ENCODE measurements at places on chromosomes 6 and 20. TPM values are rescaled to one million over a fixed set of nuclear protein-coding genes. Genes with fewer than 3 reads are reported as not detected.

DNA sequence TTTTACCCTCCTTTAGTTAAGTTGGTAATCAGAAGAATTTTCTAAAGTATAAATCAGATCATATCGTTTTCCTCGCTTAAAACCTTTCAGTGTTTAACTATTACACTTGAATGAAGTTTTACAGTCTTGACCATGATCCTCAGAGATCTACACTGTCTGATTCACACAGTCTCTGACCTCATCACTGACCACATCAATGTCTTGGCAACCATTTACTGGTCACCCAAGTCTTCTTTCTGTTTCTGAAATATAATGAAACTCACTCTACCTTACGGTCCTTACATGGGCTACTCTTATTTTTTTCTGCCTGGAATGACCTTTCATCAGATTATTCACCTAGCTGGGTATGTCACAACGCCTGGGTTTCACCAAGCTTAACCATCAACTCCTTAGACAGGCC, 71.4 kb downstream of the ADGB start:
- no peaks in the 10 kb centered on the region for H3K4me1 ChIP-seq
- no peak overlapping the region for H3K27ac ChIP-seq
- no peak for DNase-seq
- H3K4me3 ChIP-seq = no peak overlapping the region

DNA sequence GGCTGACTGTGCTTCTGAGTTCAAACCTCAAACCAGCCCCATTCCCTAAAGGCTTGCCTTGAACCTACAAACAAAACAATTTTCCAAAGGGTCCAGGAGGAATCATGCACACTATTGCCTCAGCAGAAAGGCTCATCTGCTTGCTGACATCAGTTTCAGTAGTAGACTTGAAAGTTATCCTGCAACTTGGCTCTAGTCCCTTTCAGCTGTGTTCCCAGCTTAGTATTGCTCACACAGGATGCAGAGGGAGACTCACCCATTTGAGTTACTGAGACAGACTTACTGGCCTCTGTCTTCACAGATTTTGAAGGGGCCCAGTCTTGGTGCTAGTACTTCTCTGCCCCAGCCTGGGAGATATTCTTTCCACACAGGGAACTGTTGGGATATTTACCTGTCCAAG, 38.5 kb upstream of the TFB1M start:
- no peaks in the 10 kb centered on the region for H3K4me1 ChIP-seq
- H3K27me3 ChIP-seq = no peaks in the 10 kb centered on the region
- no peak for DNase-seq

DNA sequence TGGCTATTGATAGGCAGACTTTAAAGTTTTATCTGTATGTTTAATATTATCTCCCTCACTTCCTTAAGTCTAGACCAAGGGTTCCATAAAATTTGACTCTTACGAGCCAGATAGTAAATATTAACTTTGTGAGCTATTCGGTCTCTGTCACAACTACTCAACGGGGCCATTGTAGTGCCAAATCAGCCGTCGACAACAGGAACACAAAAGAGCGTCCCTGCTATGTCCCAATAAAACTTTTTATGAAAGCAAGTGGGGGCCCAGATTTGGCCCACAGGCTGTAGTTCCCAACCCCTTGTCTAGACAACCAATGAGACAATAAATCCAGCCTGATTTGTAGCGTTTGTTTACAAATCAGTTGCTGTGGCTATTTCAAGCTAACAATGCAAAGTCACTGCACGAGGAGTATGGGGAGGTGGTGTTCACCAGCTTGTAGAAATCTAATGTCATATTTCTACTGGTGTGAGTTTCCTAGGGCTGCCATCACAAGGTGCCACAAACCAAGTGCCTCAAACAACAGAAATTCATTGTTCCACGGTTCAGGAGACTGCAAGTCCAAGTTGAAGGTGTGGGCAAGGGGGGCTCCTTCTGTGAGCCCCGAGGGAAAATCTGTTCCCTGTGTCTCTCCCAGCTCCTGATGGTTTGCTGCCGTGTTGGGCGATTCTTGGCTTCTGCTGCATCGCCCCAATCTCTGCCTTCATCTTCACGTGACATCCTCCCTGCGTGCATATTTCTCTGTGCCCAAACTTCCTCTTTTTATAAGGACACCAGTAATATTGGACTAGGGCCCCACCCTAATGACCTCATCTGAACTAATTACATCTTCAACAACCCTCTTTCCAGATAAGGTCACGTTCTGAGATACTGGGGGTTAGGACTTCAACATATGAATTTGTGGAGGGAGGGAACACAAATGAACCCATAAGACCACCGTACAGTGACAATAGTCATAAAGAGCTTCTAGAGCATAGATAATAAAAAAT, 356.0 kb upstream of the JARID2 start:
- DNase-seq = no peak
- no peaks in the 10 kb centered on the region for H3K27me3 ChIP-seq
- no peak overlapping the region for H3K4me3 ChIP-seq
- H3K27ac ChIP-seq = no peak overlapping the region
- no peaks in the 10 kb centered on the region for H3K36me3 ChIP-seq

- no peaks in the 10 kb centered on the region for H3K27me3 ChIP-seq
- peak; percentile 53 for DNase-seq
- no peak overlapping the region for H3K27ac ChIP-seq
- no peak overlapping the region for H3K4me3 ChIP-seq
Measured at GRCh38 chr6:167968091-167968490, 29.4 kb upstream of the KIF25 start.

DNA sequence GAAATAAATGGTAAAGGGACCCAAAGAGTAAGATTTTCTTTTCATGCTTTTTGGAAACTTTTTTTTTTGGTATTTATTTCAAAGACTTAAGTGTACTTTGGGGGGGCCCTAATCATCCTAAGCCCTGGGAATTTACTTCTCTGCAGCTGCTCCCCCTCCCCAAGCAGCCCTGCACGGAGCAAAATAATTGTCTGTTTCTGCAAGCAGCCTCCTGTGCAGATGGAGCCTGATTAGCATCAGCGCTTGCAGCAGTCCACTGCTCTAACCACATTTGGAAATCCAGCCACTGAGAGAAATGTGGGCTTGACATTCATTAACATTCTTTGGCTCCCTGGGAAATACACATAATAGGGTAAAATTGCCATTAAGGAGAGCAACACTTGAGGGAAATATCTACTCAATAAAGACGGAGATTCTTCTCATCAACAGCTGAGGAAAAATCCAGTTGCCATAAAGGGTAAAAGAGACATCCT, 309.2 kb upstream of the MAP3K7 start:
- DNase-seq = peak; percentile 14
- H3K27ac ChIP-seq = no peak overlapping the region
- H3K4me1 ChIP-seq = peaks cover 13% of the 10 kb centered on the region
- no peaks in the 10 kb centered on the region for H3K36me3 ChIP-seq

DNA sequence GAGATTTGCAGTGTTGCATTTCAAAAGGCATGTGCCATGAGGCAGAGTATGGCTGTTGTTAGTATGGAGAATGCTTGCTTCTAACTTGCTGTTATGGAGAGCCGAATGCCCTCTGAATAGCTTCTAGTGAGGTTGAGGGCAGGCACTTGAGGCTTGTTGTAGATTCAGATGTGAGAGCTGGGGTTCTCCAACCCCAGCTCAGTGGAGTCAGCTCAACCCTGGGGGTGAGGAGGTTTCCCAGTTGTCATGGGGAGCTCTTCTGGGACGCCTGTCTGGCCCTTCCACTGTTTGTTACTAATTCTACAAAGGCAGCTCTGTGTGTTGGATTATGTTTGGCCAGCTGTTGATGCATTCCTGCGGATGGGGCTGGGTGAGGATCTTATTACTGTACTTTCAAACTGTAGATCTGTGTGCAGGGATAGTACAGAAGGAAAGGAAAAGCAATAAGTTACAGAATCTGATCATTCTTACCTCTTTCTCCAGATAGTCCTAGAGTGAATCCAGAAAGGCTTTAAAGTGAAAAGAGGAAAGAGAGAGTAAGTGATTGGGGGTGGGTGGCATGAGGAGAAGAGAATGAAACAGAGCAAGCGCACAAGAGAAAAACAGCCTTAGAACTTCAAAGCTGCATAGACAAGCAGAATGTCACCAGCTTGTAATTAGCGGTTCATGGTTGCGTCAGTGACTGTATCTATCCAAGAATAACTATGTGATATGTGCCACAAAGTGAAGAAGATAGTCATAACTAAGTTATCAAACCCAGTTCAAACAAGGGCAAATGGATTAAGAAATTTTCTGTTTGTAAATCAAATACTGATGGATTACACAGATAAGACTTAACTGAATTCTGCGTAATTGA, 148.7 kb downstream of the PRL start:
- no peaks in the 10 kb centered on the region for H3K36me3 ChIP-seq
- H3K4me1 ChIP-seq = peaks cover 22% of the 10 kb centered on the region
- H3K27ac ChIP-seq = no peak overlapping the region
- H3K4me3 ChIP-seq = no peak overlapping the region
- no peaks in the 10 kb centered on the region for H3K27me3 ChIP-seq
- peak; percentile 59 for DNase-seq

The CCN6 gene
- total RNA-seq = not detected

The IL17F gene
- not detected for total RNA-seq

The APOM gene
- total RNA-seq = 4.8 TPM

The RFX6 gene
- total RNA-seq = not detected

The ALDH8A1 gene
- total RNA-seq = 0.45 TPM

The BPIFB2 gene
- not detected for total RNA-seq
